Fibroblast of lung (primary cell): ENCODE measurements at places on chromosomes 3 and 15.
A peak's percentile ranks its signal among the peaks of the same experiment; 100 is the strongest.

- DNase-seq: peak; percentile 37
These were observed 7.1 kb downstream of the RAD51 start for GRCh38 chr15:40702077-40702476.

- DNase-seq: no peak
These were observed 107.4 kb downstream of the UBE3A start for GRCh38 chr15:25331404-25331803.

- DNase-seq: no peak
These were observed 79.4 kb upstream of the PLXNA1 start for GRCh38 chr3:126903521-126903920.

DNA sequence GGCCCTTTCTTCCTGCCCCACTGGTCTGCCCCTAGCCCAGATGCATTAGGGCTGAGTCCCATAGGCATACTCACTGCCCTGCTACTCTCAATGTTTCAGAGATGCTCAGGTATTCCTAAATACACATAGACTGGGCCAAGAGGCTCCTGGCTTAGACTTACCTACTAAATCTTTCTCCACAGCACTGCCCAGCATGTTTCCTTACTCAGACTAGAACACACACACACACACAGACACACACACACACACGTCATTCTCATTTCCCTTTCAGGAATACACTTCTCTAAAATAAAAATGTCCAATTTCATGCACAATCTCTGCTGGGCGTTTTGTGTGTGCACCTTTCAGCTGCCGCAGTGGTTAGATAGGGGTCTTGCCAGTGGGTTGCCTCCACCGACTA lies 175.7 kb downstream of the FAM43A start:
- no peak for DNase-seq

DNA sequence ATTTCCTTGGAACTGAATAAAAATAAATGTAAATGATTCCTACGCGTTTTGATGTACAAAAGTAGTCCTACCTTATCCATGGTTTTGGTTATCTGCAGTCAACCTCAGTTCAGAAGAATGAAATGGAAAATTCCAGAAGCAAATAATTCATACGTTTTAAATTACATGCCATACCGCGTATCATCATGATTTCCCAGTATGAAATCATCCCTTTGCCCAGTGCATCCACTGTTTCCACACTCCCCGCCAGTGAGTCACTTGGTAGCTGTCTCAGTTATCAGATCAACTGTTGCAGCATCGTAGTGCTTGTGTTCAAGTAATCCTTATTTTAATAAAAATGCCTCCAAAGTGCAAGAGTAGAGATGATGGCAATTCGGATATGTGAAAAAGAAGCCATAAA lies 9.1 kb upstream of the MFSD1 start:
- DNase-seq: peak; percentile 98

GRCh38 chr15:29936353-29937049 lies 114.2 kb upstream of the TJP1 start:
- peak; percentile 37 for DNase-seq

DNA sequence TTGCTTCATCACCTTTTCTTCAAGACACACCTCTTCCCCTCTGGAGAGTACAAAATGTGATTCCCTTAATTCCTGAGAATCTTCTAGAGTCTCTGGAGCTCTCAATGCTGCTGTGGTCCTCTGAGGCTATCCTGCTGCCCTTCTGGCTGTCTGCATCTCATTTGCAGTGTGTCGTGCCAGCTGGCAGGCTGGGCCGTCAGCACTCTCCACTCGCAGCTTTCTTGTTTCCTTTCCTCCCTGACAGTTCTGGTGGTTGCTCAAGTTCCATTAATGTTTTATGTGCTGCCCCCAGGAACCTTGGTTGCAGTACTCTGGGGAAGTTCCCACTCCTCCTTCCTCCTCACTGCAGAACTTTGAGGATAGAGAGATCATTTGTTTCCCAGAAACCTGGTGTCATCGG lies 210.8 kb upstream of the ROPN1 start:
- peak; percentile 53 for DNase-seq

- peak; percentile 96 for DNase-seq
These were observed 21.8 kb upstream of the ANPEP start for GRCh38 chr15:89836267-89837133.

DNA sequence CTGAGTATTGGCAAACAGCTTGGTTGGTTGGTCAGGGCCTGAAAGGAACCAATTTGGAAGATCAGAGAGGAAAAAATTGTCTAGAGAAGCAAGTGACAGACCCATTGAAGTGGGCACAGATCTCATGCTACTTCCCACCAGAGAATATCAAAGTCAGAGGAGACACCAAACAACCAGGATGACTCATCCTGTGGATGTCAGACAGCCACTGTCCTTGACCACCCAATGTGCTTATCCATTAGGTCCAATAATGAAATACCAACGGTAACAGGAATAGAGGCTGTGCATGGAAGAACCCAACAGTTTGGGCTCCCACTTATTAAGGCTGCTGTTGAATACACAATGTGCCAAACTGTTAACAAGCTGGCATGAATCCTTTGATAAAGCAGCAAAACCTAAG lies 323.1 kb upstream of the ATP11B start:
- no peak for DNase-seq

DNA sequence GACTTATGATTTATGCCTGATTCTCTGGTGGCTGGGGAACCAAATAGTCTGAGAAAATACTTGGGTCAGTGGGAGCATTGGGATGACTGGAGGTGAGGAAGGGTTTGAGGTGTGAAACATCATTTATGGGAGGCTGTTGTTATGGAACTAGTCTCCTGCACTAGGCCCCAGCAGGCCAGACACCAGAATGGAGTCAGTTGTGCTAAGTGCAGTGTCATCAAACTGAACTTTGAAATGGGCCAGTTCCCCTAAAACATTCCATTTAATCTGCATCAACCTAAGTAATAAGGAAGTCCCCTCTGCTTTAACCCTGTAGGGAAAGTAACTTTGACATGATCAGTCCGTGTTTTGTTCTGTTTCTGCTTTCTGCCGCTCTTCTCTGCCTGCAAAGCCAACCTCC lies 44.9 kb upstream of the KLHL25 start:
- DNase-seq: no peak

GRCh38 chr3:134312873-134313846 lies 61.1 kb downstream of the AMOTL2 start:
- DNase-seq: peak; percentile 84

DNA sequence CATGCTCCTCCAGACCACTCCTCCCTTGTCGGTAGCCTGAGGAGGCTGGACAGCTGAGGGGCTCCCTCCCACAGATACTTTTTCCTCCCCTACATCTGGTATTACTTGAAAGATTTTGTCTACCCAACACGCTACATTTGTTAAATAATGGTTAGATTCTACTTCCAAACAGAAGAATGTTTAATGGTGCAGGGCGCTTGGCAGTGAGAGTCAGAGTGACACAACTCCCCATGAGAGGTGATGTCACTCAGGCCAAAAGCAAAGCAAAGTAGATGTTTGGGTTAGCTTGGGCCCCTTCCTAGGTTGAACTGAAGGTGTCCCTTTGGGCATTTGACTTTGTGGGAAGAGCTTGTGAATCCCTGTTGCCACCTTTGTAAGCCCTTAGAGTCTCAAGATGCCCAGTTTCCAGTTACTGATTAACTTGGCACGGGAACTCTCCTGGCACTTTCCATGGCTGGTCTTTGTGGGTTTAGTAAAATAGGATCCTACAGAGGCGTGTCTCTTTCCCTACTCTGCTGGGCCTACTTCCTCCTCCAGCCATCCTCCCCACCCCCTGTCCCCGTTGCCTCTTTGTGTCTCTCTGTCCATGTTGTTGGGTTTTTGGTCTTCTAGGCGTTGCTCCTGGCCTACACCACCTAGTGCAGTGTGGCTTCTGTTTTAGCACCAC lies 5.6 kb downstream of the LIMD1 start:
- no peak for DNase-seq

DNA sequence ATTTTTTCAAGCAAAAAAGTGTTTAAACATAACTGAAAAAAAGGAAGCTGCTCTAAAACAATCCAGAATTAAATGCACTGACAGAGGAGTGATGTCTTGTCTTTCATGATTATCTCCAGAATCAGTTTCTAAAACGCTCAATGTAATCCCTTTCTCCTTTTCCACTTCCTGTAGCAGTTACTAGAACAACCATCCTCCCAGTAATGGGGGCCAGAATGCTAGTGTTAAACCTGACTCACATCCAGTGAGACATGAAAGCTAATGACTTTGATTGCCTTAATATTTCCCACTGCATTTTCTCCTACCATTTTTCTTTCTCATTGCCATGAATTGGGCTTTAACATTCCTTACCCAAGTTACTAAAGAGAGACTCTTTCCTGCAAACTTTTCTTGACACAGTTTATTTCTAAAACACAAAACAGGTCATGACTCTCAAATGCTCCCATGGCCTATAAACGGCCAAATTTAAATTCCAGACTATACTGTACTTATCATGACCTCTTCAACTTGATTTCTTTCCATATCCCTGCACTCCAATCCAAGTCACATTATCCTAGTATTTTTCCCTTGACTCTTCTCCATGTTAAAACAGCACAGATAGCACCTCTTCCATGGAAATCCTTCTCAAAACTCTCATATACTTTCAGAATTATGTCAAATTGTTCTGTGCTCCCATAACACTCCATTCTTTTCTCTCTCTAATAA lies 341.4 kb downstream of the NAALADL2 start:
- no peak for DNase-seq

GRCh38 chr3:45567730-45568172 lies 26.8 kb upstream of the LIMD1 start:
- no peak for DNase-seq

DNA sequence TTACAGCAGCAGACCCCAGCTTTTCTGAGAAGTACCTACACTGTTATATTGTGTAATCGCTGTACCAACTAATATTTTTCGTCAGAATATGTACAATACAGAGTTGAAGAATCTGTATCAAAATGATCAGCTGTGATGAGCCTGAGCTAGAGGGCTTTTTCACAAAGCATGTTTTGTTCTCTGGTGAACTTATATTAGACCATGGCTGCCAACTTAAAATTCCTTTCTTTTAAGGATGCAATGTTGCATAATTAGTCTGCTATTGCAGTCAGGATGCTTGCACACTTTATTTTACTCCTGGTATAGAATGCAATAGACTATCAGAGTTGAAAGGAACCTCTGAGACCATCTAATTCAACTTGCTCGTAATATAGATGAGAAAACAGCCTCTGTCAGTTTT lies 127.8 kb downstream of the RBMS3 start:
- DNase-seq: no peak

- no peak for DNase-seq
These were observed 35.0 kb downstream of the TNK2 start for GRCh38 chr3:195873281-195873887.

GRCh38 chr3:190747571-190747970 lies 114.9 kb downstream of the GMNC start:
- DNase-seq: peak; percentile 2

- no peak for DNase-seq
These were observed 2.5 kb downstream of the GRAMD2A start for GRCh38 chr15:72195101-72195511.

- no peak for DNase-seq
These were observed 38.6 kb downstream of the UMPS start for GRCh38 chr3:124768812-124769211.

GRCh38 chr3:77195766-77196545 lies 156.1 kb downstream of the ROBO2 start:
- DNase-seq: no peak

GRCh38 chr15:63860155-63860554 lies 26.4 kb upstream of the HERC1 start:
- no peak for DNase-seq

DNA sequence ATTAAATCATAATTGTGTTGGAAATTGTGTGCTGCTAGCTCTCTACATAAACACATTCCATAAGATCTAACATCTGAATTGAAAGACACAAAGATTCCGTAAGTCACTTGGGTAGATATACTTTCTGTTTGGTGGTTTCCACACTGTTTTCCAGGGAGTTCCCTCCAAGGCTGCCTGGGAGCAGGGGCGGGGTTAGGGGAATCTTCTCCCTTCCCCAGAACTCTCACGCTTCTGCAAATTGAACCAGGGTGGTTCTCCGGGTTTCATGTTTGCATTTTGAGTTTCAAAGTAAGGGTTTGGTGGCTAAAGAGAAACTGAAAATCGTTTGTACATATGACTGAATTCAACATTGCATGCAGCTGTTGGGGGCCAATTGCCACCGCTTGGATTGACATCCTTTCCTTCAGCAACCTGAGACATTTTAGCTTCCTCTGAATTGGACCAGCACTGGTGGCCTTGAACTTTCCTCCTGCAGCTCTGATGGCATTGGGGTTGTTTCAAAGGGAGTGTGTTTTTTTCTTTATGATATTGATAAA lies 192.7 kb upstream of the FEZF2 start:
- DNase-seq: no peak

DNA sequence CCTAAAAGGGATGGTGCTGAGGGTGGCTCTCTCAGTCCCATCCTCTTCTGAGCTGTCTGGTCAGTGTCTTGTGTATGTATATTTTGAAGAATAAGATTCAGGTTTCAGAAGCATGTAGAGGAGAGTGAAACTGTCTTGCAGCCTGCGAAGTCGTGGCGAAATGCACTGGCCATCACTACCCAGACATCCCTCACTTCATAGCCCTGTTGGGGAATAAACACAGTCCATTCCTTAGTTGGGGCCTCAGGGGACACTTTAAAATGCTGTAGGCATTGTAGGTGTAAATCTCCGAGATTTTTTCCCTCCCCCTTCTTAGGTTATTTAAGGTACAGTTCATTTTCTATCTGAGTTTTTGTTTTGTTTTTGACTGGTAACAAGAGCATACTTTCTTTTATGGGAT lies 93.8 kb downstream of the DNASE1L3 start:
- DNase-seq: no peak

DNA sequence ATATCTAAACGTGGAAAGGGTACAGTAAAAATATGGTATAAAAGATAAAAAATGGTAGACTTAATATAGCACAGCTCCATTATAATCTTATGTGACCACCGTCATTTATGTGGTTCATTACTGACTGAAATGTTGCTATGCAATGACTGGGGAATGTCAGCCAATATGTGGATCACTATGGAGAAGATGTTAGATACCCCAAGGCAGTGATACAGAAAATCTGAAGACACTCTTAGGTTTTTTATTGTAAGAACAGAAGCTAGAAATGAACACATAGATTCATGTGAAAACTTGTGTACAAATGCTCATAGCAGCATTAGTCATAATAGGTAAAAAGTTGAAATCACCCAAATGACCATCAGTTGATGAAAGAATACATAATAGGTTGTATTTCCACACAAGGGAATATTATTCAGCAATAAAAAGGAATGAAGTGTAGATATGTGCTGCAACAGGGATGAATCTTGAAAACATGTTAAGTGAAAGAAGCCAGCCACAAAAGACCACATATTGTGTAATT lies 18.4 kb downstream of the MEF2A start:
- DNase-seq: no peak

GRCh38 chr3:66075281-66075680 lies 36.6 kb upstream of the MAGI1 start:
- DNase-seq: peak; percentile 90

GRCh38 chr3:52281981-52282801 lies 3.7 kb upstream of the WDR82 start:
- DNase-seq: no peak

DNA sequence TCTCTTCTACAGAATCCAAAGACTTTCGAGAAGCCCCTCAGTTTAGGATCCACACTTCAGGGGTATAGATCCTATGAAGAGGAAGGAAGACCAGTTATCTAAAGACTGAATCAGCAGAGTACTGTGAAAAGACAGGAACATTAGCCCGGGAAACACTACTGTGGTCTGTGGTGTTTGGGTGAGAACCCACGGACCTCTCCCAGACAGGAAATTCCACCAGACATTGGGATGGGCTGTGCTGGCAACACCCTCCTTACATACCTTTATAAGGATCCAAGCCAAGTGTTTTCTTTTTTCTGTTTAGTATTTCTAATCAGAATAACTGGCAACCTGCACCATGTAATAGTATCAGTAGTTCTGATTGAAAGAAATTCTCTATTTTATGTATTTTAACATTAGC lies 14.1 kb downstream of the TMEM207 start:
- DNase-seq: no peak

GRCh38 chr15:45385590-45385989 lies 7.2 kb upstream of the GATM start:
- DNase-seq: no peak
